ENCODE measurements at places on chromosomes 5 and 9.
A peak's percentile ranks its signal among the peaks of the same experiment; 100 is the strongest.

DNA sequence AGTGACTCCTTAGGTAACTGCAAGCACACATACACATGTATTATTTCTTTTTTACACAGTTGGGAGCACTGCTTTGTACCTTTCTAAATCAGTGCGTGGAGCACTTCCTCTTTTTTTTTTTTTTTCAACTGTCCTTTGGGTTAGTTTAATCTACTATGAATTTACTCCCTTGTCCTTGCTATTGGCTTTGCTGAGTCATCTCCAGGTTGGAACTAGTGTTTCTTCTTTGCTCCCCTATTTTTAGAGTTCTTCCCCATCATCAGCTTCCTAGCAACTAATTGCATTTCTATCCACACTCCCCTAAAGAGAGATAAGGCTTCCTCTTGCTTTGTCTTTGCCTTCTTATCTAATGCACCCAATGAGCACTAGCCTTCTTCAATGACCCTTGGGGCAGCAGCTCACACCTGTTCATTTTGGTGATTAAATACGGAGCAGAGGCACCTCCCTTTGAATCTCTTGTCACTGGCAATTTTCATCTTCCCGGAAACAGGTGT is 24.3 kb downstream of the S100Z start:
- DNase-seq: no peak

- no peak for DNase-seq
Observed at GRCh38 chr5:134515801-134516200, 9.7 kb upstream of the JADE2 start.

DNA sequence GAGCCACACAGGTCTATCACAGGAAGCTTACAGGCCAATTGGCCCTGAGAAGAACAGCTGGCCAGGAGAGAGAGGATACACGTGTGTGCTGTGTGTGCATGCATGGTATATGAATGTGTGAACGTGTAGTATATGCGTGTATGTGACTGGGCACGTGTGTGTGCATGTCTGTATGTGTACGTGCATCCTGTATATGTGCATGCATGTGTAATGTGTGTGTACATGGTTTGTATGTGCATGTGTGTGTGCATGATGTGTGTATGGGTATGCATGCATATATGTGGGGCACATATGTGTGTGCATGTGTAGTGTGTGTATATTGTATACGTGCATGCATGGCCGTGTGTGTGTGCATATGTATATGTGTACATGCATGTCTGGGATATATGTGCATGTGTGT is 57.0 kb upstream of the FCN2 start:
- DNase-seq: no peak

GRCh38 chr5:146818822-146819221 is 59.7 kb downstream of the PPP2R2B start:
- no peak for DNase-seq

DNA sequence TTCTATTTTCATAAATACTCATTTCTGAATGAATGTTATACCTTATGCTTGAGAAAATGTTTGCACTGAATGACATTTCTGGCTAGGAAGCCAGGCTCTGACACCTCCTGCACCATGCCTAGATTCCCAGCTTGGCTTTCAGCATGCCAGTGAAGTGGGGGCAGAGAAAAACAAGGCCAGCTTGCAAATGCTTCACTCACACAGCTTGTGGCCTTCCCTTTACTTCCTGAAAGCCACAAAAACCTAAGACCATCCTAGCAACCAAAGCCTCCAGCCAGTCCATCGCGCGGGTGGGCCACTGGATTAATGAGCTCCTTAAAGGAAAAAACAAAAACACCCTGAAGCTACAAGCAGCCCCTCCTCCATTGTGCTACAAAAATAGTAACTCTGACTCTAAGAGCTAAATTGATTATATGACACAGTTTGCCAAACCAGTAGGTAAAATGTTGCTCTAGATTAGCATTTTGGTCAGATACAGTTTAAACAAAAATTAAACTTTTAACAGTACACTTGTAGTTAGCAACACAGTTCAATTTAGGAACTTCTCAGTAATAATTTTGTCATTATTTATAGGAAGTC is 159.9 kb downstream of the TSSK1B start:
- peak; percentile 13 for DNase-seq

GRCh38 chr9:1005043-1005667 is 28.7 kb downstream of the DMRT3 start:
- peak; percentile 18 for DNase-seq

GRCh38 chr9:125904155-125904851 is 157.1 kb downstream of the PBX3 start:
- DNase-seq: no peak

DNA sequence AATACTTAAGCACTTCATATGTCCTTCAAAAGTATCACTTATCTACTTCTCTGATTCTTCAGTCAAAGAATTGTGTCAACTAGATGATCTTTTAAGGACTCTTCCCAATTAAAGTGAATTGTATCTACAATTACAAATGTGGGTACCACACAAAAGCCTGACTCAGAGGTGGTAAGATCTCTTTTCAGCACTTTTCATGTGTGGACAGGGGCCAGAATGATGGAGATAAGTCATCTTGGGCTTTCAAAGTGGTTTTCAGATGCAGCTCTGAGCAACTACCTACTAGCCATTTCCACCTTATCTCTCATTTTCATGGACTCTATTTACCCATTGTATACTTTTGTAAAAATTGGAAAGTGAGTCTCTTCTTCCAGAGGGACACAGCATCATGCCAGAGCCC is 8.4 kb downstream of the COX7C start:
- no peak for DNase-seq

DNA sequence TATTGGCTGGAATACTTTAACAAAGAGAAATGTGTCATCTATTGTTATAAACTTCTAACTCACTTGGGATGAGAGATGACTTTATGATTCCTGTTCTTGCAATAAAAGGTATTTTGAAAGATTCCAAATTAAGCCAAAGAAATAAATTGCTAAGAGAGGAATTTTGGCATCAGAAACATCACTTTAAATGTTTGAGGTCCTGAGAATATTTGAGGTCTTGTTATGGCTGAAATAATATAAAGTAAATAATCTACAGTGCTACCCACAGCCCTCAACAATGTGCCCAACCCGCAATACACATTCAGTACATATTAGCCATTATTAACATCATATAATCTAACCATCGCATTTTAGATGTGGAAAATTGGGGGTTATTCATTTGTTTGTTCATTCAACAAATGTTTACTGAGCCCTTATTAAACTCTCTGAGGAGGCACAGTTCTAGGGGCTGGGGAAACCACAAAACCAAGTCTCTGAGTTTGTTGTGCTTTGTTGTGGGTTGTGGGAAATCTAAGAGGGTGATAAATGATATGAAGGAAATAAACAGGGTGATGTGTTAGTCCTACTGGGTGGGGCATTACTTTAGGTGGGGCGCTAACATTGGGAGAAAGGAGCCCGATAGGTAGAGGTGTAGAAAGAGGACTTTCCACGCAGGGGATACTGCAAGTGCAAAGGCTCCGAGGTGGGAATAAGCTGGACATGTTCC is 135.2 kb upstream of the CLINT1 start:
- no peak for DNase-seq

DNA sequence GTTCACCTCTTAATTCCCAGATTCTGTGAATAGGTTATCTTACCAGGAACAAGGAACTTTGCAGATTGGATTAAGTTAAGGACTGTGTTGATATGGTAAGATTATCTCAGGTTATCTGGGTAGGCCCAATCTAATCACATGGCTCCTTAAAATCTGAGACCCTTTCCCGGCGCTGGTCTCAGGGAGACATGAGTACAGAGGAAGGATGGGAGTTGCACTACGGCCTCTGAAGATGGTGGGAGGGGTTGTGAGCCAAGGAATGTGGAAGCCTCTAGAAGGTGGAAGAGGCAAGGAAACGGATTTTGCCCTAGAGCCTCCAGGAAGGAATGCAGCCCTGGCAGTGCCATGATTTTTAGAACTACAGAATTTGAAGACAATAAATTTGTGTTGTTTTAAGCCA is 95.1 kb downstream of the AK8 start:
- no peak for DNase-seq

DNA sequence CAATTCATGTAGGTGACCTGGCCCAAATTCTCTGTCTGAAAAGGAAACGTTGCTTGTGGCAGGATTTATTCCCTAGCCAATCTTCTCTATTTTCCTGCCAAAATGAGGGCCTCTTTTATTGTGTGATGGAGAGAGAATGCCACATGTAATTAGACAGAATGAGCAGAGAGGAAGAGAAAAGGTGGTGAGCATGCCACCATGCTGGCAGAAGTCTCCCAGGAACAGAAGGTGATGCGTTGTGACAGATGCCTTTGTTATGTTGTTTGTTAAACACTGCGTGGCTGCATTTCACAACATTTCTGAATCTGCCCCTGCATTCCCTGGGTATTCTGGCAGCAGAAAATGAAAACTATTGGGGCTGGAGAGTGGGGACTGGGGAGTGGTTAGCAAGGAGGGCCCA is 577.6 kb downstream of the TLR4 start:
- DNase-seq: no peak

GRCh38 chr9:129656795-129657390 is 8.6 kb upstream of the PRRX2 start:
- no peak for DNase-seq

- no peak for DNase-seq
Observed at GRCh38 chr9:89732939-89733324, 128.1 kb downstream of the GADD45G start.

- DNase-seq: no peak
Observed at GRCh38 chr9:108905494-108905893, 28.4 kb downstream of the ELP1 start.

GRCh38 chr5:109825450-109825849 is 135.7 kb downstream of the MAN2A1 start:
- DNase-seq: no peak

DNA sequence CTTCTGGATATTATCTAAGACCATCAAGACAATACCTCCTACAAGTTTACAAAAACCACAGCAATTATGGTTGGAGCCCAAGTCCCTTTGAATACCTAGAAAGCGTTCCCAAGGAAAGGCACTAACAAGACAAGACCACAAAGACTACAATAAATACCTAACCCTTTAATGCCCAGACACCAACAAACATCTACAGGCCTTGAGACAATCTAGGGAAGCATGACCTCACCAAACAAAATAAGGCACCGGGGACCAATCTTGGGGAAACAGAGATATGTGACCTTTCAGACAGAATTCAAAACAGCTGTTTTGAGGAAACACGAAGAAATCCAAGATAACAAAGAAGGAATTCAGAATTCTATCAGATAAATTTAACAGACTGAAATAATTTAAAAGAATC is 37.8 kb downstream of the OXCT1 start:
- DNase-seq: no peak

- no peak for DNase-seq
Observed at GRCh38 chr5:51664491-51665250, 281.4 kb downstream of the ISL1 start.

GRCh38 chr5:153654504-153655200 is 164.2 kb downstream of the GRIA1 start:
- DNase-seq: no peak

DNA sequence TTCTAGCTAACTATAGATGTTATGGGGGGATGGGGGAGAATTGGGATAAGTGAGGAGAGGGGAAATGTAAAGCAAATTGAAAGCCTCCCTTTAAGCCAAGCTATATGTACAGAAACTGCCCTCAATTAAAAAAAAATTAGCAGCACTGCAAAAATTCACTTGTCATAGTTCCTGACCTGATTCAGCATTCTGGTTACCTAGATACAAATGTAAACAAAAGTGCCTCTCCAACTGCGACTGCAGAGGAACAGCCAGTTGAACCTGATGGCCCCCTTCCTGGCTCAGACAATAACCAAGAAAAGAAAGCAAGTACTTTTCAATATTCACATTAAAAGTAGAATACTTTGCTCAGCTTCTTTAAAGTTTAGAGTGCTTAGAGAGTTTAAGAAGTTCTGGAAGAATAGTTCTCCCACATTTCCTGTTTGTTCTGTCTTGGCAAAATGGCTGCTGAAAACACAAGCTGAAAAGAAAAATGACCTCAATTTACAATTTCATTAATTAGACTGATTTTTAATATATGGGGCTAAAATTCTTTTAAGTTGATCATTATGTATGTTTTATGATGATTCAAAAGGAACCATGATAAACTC is 1.5 kb downstream of the FAM81B start:
- DNase-seq: no peak

- DNase-seq: no peak
Observed at GRCh38 chr5:134007581-134008265, 2.9 kb upstream of the VDAC1 start.

DNA sequence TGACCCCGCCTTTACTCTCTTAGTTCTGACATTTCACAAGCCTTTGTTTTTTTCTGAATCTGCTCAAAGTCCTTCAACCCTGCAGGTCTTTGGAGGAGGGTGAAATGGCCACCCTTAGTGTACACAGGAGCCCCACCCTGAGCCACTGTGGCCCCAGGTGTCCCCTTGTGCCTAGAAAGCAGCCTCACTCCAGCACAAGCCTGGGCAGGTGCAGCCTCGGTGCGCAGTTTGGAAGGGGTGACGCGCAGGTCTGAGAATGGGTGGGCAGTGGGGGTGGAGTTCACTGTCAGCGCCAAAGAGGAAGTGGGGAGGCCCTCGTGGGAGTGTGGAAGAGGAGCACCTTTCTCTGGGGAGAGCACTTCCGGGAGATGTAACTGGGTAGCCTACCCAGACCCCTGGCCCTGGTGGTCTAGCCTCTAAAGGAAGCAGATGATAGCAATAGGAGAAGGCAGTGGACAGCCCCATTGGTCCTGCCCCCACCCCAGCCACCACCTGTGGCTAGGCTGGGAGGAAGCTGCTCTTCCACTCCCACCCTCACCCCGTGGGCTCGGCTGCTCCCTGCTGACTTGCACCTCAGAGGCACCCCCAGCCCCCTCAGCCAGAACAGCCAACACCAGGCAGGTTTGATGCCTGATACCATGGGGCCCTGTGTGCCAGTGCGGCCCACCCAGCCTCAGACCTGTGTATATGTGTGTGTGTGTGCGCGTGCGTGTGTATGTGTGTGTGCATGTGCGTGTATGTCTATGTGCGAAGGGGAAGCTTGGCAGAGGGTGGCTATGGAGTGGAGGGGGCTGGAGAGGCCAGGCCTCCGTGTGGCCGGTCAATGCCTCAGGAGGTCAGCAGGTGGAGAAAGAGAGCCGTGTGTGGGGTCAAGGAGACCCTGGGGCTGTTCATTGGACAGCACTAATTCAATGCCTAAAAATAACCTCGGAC is 16.8 kb upstream of the DAB2IP start:
- DNase-seq: peak; percentile 50

GRCh38 chr5:30040488-30041118 is 1152.9 kb upstream of the CDH6 start:
- DNase-seq: peak; percentile 79

GRCh38 chr9:82665324-82665723 is 397.6 kb downstream of the RASEF start:
- DNase-seq: no peak

DNA sequence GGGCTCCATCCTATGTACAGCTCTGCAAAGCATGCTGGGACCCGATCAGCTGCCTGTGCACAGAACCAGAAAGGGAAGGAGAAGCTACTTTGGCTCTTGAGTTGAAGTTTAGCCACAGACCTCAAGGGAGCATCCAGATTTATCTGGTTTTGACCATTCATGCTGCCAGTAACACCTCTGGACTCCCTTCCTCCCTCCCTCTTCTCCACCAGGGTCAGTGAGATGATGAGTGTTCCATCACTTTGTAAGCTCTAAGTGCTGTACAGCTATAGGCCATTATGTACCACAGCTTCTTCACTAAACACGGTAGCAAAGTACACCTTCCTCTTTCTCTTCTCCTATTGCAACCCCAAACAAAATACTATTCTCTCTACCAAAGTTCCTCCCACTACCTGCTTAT is 77.9 kb downstream of the GLIS3 start:
- no peak for DNase-seq

GRCh38 chr5:173924899-173925298 is 36.8 kb downstream of the CPEB4 start:
- no peak for DNase-seq

GRCh38 chr9:37336150-37336549 is 86.3 kb upstream of the GRHPR start:
- DNase-seq: no peak

GRCh38 chr9:89153232-89154017 is 25.2 kb downstream of the SHC3 start:
- DNase-seq: no peak

All from neural crest cell (in vitro differentiated cells).